Keratinocyte (primary cell): ENCODE measurements at places on chromosomes 11 and 22.

- DNase-seq, result no peak
Observed at GRCh38 chr11:57622263-57622662, 24.8 kb downstream of the SERPING1 start.

- DNase-seq, result no peak
Observed at GRCh38 chr11:67316882-67317204, 13.5 kb downstream of the SSH3 start.

GRCh38 chr22:17810570-17811116 is 36.4 kb upstream of the BID start:
- no peak for DNase-seq

DNA sequence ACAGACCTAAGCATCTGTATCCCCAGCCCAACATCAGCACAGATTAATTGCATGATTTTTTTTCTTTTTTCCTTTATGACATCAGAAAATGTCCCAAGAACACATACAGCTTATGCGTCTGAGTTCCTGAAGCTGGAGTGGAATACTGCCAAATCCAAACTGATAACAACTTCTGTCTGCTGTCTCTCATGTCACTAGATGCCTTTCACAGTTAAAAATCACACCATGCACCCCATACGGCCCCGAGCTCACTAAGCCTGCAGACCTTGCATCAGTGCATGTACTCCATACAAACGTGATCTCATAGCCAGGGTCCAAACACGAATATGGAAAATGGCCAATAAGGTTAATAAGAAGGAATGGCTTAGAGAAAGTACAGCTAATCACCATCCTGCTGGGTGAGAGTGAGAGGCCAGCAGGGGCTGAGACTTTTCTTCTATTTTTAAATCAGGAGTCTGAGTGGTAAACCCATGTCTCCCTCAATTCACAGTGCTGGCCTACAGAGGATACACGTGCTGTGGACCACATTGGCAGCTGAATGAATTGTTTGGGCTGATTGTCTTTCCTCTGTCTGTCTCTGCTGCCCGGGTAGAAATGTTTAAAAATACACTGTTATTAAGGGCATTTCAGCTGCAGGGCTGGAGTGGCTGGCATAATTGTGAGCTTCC is 350.6 kb upstream of the RAG2 start:
- no peak for DNase-seq

- DNase-seq, result peak; percentile 60
Observed at GRCh38 chr11:96155627-96156378, 187.2 kb downstream of the MAML2 start.

DNA sequence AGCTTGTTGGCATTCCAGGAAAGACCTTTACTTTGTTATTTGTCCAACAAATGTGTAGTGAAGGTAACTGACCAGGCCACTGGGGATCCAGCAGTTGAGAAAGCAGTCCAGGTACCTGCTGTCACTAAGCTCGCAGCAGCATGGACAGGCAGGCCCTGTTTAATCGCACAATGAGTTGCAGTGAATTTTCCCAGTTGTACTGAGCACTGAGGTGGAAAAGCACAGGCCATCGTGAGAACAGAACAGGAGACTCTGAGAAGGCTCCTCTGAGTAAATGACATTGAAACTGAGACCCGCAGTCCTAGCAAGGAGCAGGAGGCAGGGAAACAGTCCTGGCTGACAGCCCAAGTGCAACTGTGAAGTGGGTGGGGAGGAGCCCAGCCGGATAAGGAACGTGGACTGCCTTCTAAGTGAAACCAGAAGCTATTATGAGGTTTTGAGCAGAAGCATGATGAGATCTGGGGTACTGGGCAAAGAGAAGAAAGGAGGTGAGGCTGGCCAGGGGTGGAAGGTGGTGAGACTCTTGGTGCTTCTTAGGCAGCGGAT is 39.8 kb upstream of the CDON start:
- DNase-seq, result no peak
